ENCODE measurements at places on chromosomes 12 and 14.

DNA sequence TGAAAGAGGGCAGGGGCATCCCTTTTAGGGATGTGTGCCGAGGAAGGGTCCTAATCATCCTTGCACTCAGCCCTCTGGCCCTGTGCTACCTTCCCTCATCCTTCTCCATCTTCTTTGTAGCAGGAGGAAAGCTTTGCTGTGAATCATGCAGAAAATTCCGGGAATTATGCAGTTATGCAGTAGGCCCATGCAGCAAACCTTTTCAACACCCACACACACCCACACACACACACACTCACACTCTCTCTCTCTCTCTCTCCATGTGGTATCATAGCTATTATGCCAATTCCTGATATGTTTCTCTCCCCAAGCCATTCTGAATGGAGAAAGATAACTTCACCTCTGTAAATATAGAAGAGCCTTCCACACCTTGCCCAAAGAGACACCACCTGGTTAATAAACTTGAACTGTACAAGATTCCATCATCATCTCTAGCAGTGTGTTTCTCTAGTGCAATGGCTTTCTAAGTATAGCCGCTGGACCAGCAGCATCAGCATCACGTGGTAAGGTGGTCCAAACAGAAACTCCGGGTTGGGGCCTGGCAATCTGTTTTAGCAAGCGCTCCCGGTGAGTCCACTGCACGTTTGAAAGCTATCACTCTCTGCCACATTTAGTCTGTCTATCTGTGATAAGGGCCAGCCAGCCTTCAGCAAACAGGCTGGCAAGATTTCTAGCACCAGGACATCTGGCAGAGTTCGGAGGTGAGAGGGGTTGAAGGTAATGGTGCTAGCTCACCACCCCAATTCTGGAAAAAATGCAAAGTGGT is 57.6 kb downstream of the MDM2 start:
- peak; percentile 5 for DNase-seq

- DNase-seq: no peak
These were observed 46.1 kb downstream of the NIN start for GRCh38 chr14:50784683-50785456.

GRCh38 chr12:83378186-83378727 is 691.6 kb downstream of the TMTC2 start:
- DNase-seq: no peak

DNA sequence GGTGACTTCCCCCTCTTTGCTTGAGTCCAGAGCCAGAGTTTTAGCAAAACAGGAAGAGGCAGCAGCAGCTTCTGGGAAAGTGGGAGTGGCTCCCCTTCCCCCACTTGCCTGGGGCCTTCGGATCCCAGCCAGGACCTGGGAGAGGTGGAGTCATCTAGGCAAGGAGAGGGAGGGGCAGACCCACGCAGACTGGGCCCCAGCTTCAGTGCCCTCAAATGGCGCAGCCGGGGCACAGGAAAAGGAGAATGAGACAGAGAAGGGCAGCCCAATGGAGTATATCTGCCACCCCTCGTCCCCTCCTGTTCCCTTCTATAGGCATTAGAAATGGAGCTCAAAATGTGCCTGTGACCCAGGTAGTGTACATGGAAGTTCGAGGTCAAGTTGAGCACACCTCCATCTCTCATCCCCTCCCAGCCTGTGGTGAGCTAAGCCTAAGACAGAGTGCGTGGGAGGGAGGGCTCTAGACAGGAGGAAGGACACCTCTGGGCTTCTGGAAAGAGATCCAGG is 9.3 kb upstream of the HDAC7 start:
- no peak for DNase-seq

- DNase-seq: no peak
These were observed 3.1 kb downstream of the KRT1 start for GRCh38 chr12:52677126-52677525.
